ENCODE measurements at places on chromosomes 1 and 21. TPM values are rescaled to one million over a fixed set of nuclear protein-coding genes. Genes with fewer than 3 reads are reported as not detected.

Gene RNF187
- 89.0 TPM for total RNA-seq

DNA sequence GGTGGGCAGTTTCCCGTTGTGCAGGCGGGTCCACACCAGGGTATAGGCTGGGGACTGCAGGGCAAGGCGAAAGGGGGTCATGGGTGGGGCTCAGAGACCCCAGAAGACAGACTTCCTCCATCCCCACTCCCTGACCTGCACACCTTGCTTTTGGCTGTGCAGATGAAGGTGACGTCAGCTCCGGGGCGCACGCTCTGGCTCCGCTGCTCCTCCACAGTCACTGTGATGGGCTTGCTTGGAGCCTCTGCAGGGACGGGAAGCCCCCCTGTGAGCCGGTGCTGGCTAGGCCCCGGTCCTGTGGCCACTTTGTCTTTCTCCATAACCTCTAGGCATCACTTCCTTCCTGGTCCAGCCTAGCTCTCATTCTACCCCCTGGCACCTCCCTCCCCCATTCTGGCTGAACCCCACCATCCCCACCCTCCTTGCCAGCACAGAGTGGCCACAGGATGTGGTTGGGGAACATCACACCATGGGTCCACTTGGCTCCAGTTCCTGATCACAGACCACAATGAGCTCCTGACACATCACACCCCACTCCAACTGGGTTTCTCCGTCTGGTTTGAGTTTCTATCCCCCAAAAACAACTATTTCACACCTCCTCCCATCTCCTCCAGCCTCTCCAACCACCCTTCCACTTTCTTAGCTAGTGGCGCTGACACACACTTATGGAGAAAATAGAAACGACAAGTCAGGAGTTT is 45.2 kb downstream of the LDLRAD2 start:
- H3K4me1 ChIP-seq, result no peaks in the 10 kb centered on the region
- no peak overlapping the region for H3K4me3 ChIP-seq
- H3K27me3 ChIP-seq, result no peaks in the 10 kb centered on the region
- DNase-seq, result no peak
- H3K27ac ChIP-seq, result no peak overlapping the region

Gene NFASC
- 69.9 TPM for total RNA-seq

Gene TSNAX
- 19.5 TPM for total RNA-seq

DNA sequence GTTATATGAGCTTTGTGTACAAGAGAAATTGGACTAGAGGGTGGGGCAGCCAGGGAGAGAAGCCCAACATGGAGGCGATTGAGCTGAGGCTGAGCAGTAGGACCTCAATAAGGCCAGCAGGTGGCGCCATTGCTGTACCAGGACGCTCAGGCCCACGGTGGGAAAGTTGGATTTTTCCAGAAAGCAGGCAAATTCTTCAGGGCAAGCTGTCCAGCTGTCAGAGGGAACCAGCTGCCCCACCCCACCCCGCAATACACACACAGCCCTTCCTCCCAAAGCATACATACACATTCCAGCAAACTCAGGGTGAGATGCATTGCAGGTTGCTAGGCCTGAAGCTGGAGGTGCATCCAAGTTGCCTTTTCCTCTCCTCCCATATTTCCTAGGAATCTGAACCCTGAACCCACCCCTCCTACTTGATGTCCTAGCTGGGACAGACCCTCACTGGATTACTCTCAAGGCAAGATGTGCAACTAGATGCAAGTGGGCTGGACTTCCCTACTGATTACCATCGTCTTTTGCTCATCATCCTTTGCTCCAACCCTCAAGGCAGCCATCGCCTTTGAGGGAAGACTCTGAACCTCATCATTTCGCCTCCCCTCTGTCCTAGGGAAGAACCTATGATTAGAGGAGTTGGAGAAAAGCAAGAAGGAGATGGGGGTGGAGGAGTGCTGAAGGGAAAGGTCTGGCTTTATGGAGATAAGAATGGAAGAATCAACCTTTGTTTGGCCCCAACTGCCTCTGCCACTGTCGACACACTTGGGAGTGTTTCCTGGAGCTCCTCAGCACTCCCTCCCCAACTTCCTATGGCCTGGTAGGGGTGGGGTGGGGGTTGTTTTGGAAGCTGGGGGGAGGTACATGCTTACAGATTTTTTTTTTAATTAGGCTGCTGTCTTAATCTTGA is 25.5 kb downstream of the CD34 start:
- no peak overlapping the region for H3K4me3 ChIP-seq
- peak; percentile 76 for DNase-seq
- H3K36me3 ChIP-seq, result no peaks in the 10 kb centered on the region

Gene TFF3
- 4.2 TPM for total RNA-seq

GRCh38 chr1:17587693-17588047 is 48.2 kb downstream of the ARHGEF10L start:
- DNase-seq, result no peak
- H3K4me1 ChIP-seq, result peaks cover 72% of the 10 kb centered on the region
- no peak overlapping the region for H3K4me3 ChIP-seq

GRCh38 chr1:74650561-74650960 is 23.0 kb downstream of the ERICH3 start:
- no peaks in the 10 kb centered on the region for H3K27me3 ChIP-seq
- no peak for DNase-seq
- no peak overlapping the region for H3K27ac ChIP-seq
- H3K4me3 ChIP-seq, result no peak overlapping the region
- no peaks in the 10 kb centered on the region for H3K36me3 ChIP-seq

DNA sequence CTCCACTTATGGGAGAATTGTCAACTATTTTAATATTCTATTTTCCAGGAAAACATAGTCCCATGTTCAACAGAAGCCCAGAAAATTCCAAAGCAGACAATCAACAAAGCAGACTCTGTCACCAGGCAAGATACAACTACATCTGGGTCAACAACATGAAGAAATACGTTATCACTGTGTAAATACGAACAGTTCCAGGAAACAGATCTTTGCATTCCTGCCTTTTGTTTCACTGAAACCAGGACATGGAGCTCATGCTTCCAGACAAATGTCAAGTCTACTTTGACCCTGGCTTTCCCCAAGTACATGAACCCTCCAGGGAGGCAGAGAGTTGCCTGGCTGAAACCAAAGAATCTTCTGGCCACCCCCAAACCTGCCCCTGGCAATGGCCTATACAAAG is 106.7 kb downstream of the SETD4 start:
- H3K27me3 ChIP-seq, result no peaks in the 10 kb centered on the region
- H3K36me3 ChIP-seq, result no peaks in the 10 kb centered on the region
- H3K4me1 ChIP-seq, result no peaks in the 10 kb centered on the region
- H3K4me3 ChIP-seq, result no peak overlapping the region

- peaks cover 77% of the 10 kb centered on the region for H3K36me3 ChIP-seq
- H3K4me1 ChIP-seq, result no peaks in the 10 kb centered on the region
- H3K4me3 ChIP-seq, result no peak overlapping the region
- no peak overlapping the region for H3K27ac ChIP-seq
- no peaks in the 10 kb centered on the region for H3K27me3 ChIP-seq
Measured at GRCh38 chr1:214362188-214362882, 81.4 kb downstream of the SMYD2 start.

Gene RAB42
- 8.7 TPM for total RNA-seq

DNA sequence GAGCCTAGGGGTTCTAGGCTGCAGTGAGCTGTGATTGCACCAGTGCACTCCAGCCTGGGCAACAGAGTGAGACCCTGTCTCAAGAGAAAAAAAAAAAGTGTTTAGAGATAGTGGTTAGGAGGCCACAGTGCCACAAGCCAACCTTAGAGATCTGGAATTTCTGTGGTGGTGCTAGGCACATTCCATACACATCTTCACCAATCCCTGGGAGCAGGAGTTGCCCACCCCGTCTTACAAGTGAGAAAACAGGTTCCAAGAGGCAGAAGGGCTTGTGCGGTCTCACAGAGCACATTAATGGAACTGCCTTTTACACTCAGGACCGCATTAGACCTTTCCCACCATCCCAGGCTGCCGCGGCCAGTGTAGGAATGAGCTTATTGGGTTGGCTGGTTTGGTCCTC is 93.2 kb downstream of the EPHB2 start:
- H3K27me3 ChIP-seq, result no peaks in the 10 kb centered on the region
- no peaks in the 10 kb centered on the region for H3K36me3 ChIP-seq
- no peak overlapping the region for H3K27ac ChIP-seq
- DNase-seq, result no peak
- H3K4me1 ChIP-seq, result no peaks in the 10 kb centered on the region

GRCh38 chr1:185720633-185721272 is 13.4 kb upstream of the HMCN1 start:
- peak; percentile 27 for DNase-seq
- no peak overlapping the region for H3K27ac ChIP-seq
- H3K4me3 ChIP-seq, result no peak overlapping the region
- peaks cover 12% of the 10 kb centered on the region for H3K4me1 ChIP-seq

DNA sequence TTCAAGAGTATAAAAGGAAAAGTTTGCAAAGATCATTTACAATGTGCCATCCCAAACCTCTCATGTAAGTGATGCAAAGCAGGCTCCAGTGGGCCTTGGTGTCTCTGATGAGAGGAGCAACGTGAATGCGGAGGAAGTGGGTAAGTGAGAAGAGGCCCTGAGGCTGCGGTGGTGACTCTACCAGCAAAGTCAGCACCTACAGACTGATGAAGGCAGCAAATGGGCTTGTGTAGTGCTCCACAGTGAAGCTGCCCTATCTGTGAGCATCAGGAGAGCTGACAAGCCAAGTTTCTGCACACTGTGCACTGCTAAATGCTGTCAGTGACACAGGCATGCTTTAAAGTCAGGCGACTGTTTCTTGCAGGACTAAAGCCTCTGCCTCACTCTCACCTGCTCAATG is 15.6 kb upstream of the RAP1A start:
- H3K27ac ChIP-seq, result no peak overlapping the region
- no peaks in the 10 kb centered on the region for H3K27me3 ChIP-seq
- no peaks in the 10 kb centered on the region for H3K36me3 ChIP-seq

DNA sequence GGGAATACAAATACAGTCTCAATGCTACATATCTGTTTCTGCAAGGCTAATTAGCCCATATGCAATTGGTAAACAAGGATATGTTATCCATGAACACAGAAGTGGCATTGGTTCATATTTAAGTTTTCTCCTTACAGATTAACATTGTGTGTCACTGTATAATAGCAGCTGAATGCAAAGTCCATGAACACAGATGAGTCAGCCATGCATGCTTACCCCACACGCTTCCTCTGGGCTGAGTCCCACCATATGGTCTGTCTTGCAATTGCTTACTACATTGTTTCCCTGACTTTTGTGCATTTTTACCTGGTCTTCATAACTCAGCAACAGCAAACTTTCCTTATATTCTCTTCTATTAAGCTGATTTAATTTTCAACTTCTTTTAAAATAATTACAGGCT is 41.5 kb upstream of the TSNAX start:
- no peaks in the 10 kb centered on the region for H3K36me3 ChIP-seq
- no peaks in the 10 kb centered on the region for H3K27me3 ChIP-seq
- DNase-seq, result no peak
- H3K4me1 ChIP-seq, result no peaks in the 10 kb centered on the region
- H3K27ac ChIP-seq, result no peak overlapping the region
- no peak overlapping the region for H3K4me3 ChIP-seq

DNA sequence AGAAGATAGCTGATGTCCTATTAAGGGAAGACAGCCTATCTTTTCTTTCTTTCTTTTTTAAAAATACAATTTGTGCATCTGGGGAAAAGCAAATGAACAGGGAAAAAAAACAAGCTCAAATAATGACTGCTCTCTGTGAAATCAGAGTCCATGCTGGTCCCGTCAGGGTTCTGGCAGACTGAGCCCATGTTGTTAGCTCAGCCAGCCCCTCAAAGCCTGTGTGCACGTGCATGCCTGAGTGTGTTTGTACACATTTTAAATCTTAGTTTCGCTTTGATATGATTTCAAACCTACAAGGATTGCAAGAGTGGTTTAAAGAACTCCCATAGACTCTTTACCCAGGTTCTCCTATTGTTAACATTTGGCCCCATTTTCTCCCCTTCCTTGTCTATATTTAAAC is 231.8 kb upstream of the GREM2 start:
- H3K36me3 ChIP-seq, result no peaks in the 10 kb centered on the region
- H3K27me3 ChIP-seq, result no peaks in the 10 kb centered on the region
- no peak overlapping the region for H3K27ac ChIP-seq
- no peak for DNase-seq
- no peaks in the 10 kb centered on the region for H3K4me1 ChIP-seq

DNA sequence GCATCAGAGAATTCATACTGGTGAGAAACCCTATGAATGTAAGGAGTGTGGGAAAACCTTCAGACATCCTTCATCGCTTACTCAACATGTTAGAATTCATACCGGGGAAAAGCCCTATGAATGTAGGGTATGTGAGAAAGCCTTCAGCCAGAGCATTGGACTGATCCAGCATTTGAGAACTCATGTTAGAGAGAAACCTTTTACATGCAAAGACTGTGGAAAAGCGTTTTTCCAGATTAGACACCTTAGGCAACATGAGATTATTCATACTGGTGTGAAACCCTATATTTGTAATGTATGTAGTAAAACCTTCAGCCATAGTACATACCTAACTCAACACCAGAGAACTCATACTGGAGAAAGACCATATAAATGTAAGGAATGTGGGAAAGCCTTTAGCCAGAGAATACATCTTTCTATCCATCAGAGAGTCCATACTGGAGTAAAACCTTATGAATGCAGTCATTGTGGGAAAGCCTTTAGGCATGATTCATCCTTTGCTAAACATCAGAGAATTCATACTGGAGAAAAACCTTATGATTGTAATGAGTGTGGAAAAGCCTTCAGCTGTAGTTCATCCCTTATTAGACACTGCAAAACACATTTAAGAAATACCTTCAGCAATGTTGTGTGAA is 12.8 kb downstream of the ZFP69B start:
- no peak overlapping the region for H3K27ac ChIP-seq
- no peaks in the 10 kb centered on the region for H3K27me3 ChIP-seq
- no peak for DNase-seq
- H3K36me3 ChIP-seq, result no peaks in the 10 kb centered on the region

DNA sequence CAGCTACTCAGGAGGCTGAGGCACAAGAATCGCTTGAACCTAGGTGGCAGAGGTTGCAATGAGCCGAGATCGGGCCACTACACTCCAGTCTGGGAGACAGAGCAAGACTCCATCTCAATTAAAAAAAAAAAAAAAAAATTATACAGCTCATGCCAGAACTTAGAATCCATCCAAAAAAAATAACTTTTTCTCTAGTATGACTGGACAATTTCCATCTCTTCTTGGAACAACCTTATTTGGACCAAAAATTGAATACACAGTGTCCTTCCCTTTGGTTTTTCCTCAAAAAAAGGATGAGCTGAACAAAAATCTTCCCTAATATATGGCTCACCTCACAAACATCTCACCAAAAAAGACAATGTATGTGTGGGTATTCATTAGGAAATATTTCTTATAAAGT is 73.7 kb downstream of the TOR3A start:
- H3K4me3 ChIP-seq, result no peak overlapping the region
- H3K27ac ChIP-seq, result peak overlapping the region; percentile 39
- DNase-seq, result no peak

- no peak for DNase-seq
- H3K4me1 ChIP-seq, result no peaks in the 10 kb centered on the region
- no peaks in the 10 kb centered on the region for H3K27me3 ChIP-seq
- H3K4me3 ChIP-seq, result no peak overlapping the region
- H3K27ac ChIP-seq, result peak overlapping the region; percentile 80
- H3K36me3 ChIP-seq, result no peaks in the 10 kb centered on the region
Measured at GRCh38 chr1:44839576-44839975, 3.5 kb downstream of the PTCH2 start.

GRCh38 chr1:108747898-108748297 is 1.4 kb downstream of the STXBP3 start:
- peaks cover 54% of the 10 kb centered on the region for H3K4me1 ChIP-seq
- no peak overlapping the region for H3K4me3 ChIP-seq
- peaks cover 7% of the 10 kb centered on the region for H3K36me3 ChIP-seq
- H3K27ac ChIP-seq, result peak overlapping the region; percentile 90
- H3K27me3 ChIP-seq, result no peaks in the 10 kb centered on the region
- DNase-seq, result no peak
